ENCODE measurements at places on chromosomes 3 and 15.

DNA sequence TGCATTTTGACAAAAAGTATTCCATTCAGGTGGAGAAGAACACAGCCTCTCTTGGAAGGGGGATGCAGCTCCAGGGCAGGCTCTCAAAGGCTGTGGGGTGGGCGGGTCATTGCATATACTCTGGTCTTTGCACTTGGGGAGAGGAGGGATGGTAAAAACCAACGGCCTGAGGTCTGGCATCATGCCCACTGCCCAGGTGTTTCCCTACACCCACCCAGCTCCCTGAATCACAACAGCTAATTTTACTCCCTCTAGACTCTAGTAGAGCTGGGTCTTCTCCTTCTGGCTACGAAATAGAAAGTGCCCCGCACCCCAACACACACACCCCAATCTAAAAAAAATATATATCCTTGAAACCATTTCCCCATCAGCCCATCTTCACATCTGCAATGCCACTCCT is 1.0 kb downstream of the MYLK start:
- no peak for DNase-seq

GRCh38 chr3:186322761-186323160 is 39.3 kb downstream of the DGKG start:
- no peak for DNase-seq

- no peak for DNase-seq
These were observed 11.0 kb upstream of the SLMAP start for GRCh38 chr3:57745101-57745500.

DNA sequence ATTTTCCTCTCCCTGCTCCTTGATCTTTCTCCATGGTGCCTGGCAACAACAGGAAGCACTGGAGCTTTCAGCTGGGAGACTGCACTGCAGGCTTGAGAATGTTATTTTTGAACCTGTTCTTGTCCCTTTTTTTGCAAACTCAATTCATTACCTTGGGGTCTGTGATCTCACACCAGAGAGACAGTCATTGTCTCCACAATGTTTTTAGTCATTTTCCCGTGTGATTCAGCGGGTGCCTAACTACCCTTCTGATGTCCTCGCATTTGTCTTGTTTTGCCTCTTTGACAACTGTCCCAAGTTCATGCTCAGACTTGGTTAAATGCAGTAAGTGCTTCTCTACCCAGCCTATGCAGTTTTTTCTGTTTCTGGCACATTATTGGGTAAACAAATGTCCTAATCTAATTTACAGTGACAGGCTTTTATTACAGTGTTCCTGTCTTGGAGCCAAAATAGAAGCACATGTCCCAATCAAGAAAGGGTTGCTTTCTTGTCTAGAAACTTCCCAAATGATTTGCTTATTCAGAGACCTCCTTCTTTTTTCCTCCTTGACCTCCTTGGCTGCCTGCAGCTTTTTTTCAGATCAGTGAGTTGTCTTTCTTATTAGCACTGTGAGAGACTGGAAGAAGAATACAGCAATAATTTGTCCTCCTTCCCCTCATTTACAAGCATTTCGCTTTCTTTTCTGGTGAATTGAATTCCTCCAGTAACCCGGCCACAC is 162.4 kb downstream of the NSUN3 start:
- DNase-seq: no peak

DNA sequence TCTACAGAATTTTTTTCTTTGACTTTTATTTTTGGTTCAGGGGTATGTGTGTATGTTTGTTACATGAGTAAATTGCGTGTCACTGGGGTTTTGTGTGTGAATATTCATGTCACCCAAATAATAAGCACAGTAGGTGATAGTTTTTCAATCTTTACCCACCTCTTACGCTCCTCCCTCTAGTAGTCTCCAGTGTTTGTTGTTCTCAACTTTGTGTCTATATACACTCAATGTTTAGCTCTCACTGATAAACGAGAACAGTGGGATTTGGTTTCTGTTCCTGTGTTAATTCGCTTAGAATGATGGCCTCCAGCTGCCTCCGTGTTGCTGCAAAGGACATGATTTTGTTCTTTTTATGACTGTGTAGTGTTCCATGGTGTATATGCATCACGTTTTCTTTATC is 54.4 kb downstream of the MEF2A start:
- DNase-seq: no peak
